Fibroblast of villous mesenchyme (primary cell): ENCODE measurements at places on chromosomes 2 and 18. TPM values are rescaled to one million over a fixed set of nuclear protein-coding genes. Genes with fewer than 3 reads are reported as not detected.

GRCh38 chr2:157804355-157804754, 71.8 kb downstream of the ACVR1 start:
- DNase-seq = no peak

- DNase-seq = peak; percentile 82
Measured at GRCh38 chr2:143513081-143513480, 383.9 kb downstream of the ARHGAP15 start.

DNA sequence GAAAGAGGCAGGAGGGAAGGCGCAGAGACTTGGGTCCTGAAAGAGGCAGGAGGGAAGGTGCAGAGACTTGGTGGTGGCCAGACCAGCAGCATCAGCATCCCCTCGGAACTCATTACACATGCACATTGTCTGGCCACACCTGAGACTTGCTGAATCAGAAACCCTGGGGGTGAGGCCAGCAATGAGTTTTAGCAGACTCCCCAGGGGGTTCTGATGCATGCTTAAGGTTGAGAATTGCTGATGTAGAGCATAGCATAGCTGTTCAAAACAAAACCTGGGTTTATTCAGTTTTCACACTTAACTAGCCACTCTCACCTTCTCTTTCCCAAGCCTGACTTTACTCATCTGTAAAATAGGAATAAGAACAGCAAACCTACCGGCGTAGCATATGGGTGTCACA, 122.9 kb downstream of the MRO start:
- DNase-seq = no peak

DNA sequence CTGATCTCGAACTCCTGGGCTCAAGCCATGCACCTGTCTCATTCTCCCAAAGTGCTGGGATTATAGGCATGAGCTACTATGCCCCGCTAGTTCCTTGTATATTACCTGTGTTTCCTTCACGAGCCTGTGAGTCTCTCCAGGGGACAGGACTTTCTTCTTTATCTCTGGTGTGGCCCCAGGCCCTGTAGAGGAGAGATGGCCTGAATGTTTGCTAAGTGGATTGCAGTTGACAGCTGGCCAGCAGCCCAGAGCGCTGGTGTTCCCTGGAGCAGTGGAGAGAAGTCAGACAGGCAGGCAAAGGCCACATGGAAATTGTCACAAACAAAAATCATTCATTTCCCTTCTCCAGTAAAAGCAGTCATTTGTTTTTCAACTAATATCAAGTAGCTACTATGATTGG, 17.9 kb downstream of the LPIN1 start:
- DNase-seq = no peak

DNA sequence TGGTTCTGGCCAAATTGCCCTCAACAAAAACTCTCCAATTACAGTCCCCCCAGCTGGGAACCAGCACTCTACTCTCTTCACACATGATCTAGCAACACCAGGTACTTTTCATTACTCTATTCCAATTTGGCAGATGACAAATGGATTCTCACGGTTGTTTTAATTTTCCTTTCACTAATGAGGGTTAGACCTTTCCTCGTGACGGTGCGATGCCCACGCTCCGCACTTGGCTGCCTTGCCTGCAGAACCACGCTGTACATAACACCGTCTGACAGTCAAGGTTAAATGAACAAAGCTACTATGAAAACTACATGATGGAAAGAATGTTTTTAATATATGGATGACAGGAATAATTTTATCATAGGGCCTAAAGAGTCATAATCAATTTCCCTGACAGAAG, 141.5 kb downstream of the FBXO15 start:
- DNase-seq = no peak

DNA sequence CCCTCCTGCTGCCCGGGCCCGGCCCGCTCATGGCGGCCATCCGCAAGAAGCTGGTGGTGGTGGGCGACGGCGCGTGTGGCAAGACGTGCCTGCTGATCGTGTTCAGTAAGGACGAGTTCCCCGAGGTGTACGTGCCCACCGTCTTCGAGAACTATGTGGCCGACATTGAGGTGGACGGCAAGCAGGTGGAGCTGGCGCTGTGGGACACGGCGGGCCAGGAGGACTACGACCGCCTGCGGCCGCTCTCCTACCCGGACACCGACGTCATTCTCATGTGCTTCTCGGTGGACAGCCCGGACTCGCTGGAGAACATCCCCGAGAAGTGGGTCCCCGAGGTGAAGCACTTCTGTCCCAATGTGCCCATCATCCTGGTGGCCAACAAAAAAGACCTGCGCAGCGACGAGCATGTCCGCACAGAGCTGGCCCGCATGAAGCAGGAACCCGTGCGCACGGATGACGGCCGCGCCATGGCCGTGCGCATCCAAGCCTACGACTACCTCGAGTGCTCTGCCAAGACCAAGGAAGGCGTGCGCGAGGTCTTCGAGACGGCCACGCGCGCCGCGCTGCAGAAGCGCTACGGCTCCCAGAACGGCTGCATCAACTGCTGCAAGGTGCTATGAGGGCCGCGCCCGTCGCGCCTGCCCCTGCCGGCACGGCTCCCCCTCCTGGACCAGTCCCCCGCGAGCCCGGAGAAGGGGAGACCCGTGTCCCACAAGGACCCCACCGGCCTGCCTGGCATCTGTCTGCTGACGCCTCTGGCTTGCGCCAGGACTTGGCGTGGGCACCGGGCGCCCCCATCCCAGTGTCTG, 767 bp downstream of the RHOB start:
- DNase-seq = peak; percentile 50

DNA sequence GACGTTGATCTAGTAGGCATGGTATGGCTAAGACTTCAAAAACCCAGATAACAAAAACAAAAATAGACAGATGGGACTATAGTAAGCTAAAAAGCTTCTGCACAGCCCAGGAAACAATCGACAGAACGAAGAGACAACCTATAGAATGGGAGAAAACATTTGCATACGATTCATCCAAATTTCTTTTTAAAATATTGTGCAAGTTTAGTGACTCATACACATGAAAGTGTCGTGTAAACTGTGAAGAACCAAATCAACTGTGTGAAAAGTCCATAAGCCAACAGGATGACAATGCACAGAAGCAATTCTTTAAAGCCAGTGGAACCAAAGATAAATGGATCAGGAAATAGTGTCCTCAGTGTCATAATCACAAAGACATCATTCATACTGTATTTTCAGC, 671.1 kb downstream of the RNF144A start:
- DNase-seq = no peak

GRCh38 chr2:72920318-72921087, 3.2 kb downstream of the EMX1 start:
- DNase-seq = peak; percentile 22

- DNase-seq = no peak
Measured at GRCh38 chr2:11577101-11577883, 43.4 kb downstream of the GREB1 start.

DNA sequence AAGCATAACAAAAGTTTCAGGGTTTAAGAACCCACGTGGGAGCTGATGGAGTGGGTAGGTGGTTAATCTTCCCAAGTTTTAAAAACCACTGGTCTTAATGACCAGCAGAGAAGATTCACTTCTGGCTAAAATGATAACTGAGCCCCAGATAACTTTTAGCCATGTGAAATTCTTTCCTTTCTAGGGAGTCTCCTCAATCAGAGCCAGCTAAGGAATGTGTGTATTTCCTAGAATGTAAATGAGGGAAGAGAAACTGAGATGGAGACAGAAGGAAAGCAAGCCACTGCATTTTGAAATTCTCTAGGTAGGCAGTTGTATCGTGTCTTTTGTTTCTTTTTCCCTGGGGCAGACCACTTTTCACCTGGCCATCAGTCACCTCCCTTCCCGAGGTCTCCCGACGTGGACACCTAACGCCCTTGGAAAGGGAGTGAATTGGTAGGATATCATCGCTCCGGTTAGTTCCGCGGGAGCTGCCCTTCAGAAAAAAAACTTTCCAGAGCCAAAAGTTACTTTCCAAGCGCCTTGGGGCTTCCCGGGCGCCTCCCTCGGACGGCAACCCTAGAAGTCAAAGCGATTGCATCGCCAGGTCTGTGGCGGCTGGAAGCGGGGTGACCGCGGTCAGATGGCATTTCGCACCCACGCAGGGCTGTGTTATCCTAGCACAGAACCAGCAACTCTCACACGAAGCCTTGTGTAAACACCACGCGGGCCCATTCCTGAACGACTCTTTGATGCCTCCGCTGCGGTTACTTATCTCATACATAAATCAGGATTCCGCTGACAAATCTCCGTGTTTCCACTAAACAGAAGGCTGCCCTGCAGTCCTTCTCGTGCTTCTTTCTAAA, 1.3 kb downstream of the COLEC12 start:
- peak; percentile 92 for DNase-seq

GRCh38 chr2:71603851-71604725, 150.7 kb downstream of the DYSF start:
- DNase-seq = no peak

GRCh38 chr2:174835797-174836255, 71.6 kb upstream of the CHRNA1 start:
- peak; percentile 93 for DNase-seq

- peak; percentile 89 for DNase-seq
Measured at GRCh38 chr2:84906900-84907714, 1.7 kb downstream of the TMSB10 start.

GRCh38 chr18:68679528-68679927, 35.4 kb downstream of the TMX3 start:
- peak; percentile 87 for DNase-seq

DNA sequence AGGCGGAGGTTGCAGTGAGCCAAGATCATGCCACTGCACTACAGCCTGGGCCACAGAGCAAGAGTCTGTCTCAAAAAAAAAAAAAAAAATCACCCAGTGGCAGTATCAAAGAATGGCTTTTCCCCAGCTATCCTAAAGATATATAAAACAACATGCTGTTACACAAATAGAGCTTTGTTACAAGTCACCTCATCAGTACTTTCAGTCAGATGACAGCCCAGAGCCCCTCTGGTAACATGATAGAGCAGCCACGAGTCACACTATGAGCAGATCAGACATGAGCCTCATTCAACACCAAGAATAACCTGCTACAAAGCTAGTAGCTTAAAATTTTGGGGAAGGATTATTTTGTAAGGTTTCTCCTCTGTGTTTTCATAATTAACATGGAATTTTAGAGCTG, 25.2 kb downstream of the PDE11A start:
- no peak for DNase-seq

DNA sequence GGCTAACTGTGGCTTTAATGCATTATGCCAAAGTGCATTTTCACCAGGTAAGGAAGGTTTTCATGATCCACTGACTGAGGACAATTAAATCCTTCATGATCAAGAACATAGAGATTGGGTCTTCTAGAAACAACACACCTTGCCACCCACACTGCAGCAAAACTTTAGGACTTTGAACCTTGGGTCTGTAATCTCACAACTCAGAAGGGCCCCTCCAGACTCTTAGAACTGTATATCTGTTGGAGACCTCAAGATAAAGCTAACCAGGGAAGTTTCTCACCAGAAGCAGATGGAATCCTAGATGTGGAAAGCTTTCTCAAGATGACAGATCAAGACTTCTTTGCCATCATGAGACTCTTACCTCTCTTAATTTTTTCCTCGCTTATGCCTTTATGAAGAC, 42.5 kb upstream of the MAT2A start:
- DNase-seq = no peak

GRCh38 chr2:30113617-30114293, 33.1 kb upstream of the YPEL5 start:
- DNase-seq = peak; percentile 89

DNA sequence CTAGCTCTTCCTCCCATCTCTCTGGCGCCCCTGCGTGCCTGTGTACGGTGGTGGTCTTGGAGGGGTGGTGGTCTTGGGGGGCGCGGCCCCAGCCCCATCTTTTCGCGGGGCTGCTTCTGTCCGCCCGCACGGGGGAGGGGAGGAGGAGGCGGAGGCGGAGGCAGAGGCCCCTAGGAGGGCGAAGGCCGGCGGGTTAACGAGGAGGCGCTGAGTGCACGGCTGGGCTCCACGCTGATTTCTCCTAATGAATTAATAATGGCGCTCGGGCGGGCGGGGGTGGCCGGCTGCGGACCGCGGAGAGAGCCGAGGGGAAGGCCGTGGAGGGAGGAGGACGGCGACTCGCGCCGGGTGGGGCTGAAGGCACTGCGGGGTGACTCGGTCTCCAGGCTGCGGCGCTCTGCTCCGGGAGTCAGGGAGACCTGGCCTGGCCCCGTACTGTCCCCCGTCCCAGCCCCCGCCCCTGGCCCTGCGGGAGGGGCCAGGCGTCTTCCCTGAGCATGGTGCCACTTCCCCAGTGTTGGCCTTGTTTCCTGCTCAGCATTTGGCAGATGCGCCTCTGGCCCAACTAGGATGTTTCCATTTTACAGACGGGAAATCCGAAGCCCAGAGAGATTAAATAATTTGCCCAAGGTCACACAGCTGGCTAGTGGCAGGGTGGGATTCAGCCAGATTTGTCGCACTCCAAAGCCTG, 6.0 kb downstream of the GAREM2 start:
- peak; percentile 32 for DNase-seq

- no peak for DNase-seq
Measured at GRCh38 chr2:79876430-79876829, 363.6 kb downstream of the CTNNA2 start.

GRCh38 chr2:170690640-170691039, 24.5 kb upstream of the SP5 start:
- DNase-seq = no peak

GRCh38 chr2:177396703-177397460, 4.3 kb downstream of the AGPS start:
- peak; percentile 30 for DNase-seq

GRCh38 chr2:68157002-68157401, 686 bp upstream of the PNO1 start:
- DNase-seq = no peak

- DNase-seq = no peak
Measured at GRCh38 chr2:28399289-28399688, 6.6 kb downstream of the FOSL2 start.

- no peak for DNase-seq
Measured at GRCh38 chr2:241358470-241358869, 2.4 kb downstream of the FARP2 start.

- no peak for DNase-seq
Measured at GRCh38 chr2:109525836-109526235, 87.9 kb downstream of the SEPTIN10 start.

GRCh38 chr2:167924556-167924955, 322.8 kb downstream of the STK39 start:
- DNase-seq = no peak

- no peak for DNase-seq
Measured at GRCh38 chr2:205439621-205440020, 242.7 kb upstream of the NRP2 start.

GRCh38 chr2:148981324-148981723, 57.2 kb upstream of the LYPD6B start:
- DNase-seq = no peak

GRCh38 chr18:13653746-13654433, 72.5 kb downstream of the FAM210A start:
- no peak for DNase-seq

Gene ANKRD30B
- total RNA-seq = 0.86 and 1.9 TPM in 2 replicates

Gene PLB1
- 0.32 and 3.0 TPM in 2 replicates for total RNA-seq

Gene ELOA2
- not detected in 2 replicates for total RNA-seq

Gene DCDC2C
- not detected in 2 replicates for total RNA-seq

Gene CHRND
- total RNA-seq = not detected in 2 replicates

Gene FZD7
- 14.7 and 43.8 TPM in 2 replicates for total RNA-seq

Gene SCYGR2
- not detected in 2 replicates for total RNA-seq

Gene POTEI
- under 0.01 TPM in 1 of 2 replicates, not detected in the other for total RNA-seq

Gene CFAP65
- total RNA-seq = not detected in 2 replicates

Gene BMP10
- not detected in 2 replicates for total RNA-seq

Gene ABCG5
- total RNA-seq = not detected in 2 replicates

Gene TTR
- total RNA-seq = not detected in 2 replicates

Gene SCTR
- total RNA-seq = not detected in 2 replicates

Gene HRH4
- total RNA-seq = under 0.01 TPM in 1 of 2 replicates, not detected in the other

Gene FMNL2
- 17.3 and 20.0 TPM in 2 replicates for total RNA-seq

Gene LOXHD1
- total RNA-seq = under 0.01 TPM in 1 of 2 replicates, not detected in the other

Gene TYMS
- total RNA-seq = 11.9 and 15.1 TPM in 2 replicates

Gene REG1A
- not detected in 2 replicates for total RNA-seq

Gene FAM210A
- 16.1 and 20.7 TPM in 2 replicates for total RNA-seq

Gene PCARE
- not detected in 2 replicates for total RNA-seq

Gene ALKAL2
- 0.43 TPM in 1 of 2 replicates, not detected in the other for total RNA-seq
